NCI-H226 (cell line): ENCODE measurements at places on chromosomes 13 and 19.

- DNase-seq, result no peak
These were observed 12.6 kb downstream of the RTBDN start for GRCh38 chr19:12821761-12822160.

DNA sequence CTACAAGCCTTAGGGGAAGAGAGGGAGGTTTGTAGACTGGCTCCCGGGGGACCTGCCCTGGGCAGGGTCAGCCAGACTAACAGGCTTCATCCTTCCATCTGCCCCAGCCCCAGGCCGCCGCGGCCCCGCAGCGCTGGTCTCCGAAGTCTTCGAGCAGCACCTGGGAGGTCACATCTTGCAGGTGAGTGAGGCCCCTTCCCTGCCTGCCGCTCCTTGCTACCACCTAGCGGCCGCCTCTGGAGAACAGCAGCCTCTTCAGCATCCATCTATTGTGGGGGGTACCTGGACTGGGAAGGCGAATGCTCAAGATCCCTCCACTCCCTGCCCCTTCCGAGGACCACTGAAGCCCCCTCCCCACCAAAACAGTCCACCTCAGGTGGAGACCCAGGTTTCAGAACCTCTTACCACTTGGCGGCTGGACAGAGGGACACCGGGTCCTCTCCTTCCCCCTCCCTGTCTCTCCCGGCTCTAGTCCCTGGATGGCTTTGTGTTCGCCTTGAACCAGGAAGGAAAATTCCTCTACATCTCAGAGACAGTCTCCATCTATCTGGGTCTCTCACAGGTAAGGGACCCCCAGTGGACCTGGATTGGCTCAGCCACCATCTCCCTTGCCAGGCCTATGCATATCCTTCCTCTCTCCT lies 12.7 kb downstream of the NPAS1 start:
- no peak for DNase-seq

DNA sequence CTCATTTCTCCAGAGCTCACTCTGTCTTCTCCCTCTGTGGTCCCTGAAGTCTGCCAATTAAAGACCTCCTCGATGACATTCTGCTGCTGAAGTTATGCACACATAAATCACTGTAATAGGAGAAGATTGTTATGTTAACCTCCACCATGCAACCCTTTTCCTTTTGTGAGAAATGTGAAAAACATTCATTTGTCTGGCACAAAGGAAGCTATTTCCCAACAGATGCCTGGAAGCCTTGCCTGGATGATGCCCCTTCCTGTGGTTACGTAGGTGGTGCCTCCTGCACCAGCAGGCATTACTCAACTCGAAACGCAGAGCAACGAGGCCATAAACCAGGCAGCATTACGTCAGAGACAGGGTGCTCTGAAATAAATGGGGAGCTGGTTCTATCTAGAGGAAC lies 327.4 kb upstream of the ZNF507 start:
- no peak for DNase-seq

DNA sequence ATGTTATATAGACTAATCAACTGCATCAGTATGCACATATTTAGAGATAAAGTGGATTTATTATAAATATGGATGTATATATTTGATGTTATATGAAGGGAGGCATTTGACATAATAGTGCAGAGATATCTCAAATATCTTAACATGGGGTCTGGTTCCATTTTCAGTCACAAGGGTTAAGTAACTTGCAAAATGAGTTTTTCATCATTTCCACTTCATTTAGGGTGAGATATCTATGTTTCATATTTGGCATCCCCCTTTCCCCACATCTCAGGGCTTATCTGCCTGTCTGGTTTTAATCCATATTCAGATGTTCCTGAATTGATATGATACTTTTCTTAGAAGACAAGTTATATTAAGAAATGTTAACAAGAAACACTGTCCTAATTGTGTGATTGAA lies 2141.2 kb downstream of the PCDH9 start:
- no peak for DNase-seq

GRCh38 chr19:12647490-12648071 lies 19.0 kb downstream of the MAN2B1 start:
- DNase-seq, result no peak

GRCh38 chr19:52990759-52991418 lies 22.8 kb upstream of the ERVV-1 start:
- DNase-seq, result peak; percentile 26

- DNase-seq, result no peak
These were observed 13.1 kb downstream of the NAXD start for GRCh38 chr13:110628477-110628793.
